Epithelial cell of proximal tubule (primary cell): ENCODE measurements at places on chromosomes 16 and 17.

DNA sequence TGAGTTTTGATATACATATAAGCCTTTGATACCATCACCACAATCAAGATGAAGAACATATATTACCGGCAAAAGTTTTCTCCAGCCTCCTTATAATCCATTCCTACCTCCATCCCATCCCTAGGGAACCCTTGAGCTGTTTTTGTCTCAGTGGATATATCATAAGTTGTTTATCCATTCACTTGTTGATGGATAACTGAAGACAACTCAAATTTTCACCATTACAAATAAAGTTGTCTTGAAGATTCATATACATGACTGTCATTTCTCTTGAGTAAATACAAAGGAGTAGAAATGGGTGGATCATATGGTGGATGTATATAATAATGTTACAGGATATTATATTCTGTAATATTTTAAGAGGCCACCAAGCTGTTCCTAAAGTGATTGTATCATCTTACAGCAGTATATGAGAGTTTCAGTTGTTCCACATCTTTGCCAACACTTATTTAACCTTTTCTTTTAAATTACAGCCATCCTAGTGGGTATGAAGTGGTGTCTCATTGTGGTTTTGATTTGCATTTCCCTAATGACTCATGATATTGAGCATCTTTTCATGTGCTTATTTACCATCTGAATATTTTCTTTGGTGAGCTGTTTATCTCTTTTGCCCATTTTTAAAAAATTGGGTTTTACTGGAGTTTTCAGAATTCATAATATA is 17.4 kb downstream of the NF1 start:
- no peak for DNase-seq

- DNase-seq: no peak
Observed at GRCh38 chr17:10428781-10429180, 7.0 kb upstream of the MYH8 start.

GRCh38 chr17:29622337-29623282 is at the start of gene CORO6:
Gene CORO6 (minus strand): TSS chr17:29622912. CDS start chr17:29621421, 1,491 bp downstream.
- no peak for DNase-seq

GRCh38 chr17:20207262-20207985 is 198.3 kb downstream of the SPECC1 start:
- no peak for DNase-seq

DNA sequence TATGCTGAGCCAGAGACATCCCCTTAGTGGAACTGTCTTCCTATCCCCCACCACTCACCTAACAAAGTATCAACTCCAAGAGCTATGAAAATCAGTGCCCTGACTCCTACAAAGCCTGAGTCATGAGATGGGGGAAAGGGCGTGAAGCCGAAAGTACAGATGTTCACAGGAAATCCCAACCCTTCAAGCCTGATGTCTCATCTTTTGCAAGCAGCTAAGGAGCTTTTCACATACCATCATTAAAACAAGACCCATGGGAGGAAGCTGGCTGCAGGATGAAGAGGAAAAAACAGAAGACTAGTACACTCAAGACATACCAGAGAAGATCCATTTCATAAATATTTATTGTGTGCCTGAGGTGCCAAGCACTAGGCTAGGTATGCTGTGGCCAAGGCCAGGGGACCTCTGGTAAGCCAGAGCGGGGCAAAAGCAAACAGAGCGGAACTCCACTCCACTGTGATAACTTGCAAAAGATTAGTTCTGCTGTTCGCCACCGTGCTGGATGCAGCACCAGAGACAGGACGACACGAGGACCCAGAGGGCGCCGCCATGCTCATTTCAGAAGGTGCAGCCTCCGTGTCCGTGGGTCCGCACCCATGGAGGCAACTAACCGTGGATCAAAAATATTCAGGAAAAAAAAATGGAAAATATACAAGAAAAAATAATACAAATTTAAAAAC is 4.5 kb upstream of the MNT start:
- no peak for DNase-seq

- no peak for DNase-seq
Observed at GRCh38 chr17:72346306-72346705, 225.5 kb downstream of the SOX9 start.

DNA sequence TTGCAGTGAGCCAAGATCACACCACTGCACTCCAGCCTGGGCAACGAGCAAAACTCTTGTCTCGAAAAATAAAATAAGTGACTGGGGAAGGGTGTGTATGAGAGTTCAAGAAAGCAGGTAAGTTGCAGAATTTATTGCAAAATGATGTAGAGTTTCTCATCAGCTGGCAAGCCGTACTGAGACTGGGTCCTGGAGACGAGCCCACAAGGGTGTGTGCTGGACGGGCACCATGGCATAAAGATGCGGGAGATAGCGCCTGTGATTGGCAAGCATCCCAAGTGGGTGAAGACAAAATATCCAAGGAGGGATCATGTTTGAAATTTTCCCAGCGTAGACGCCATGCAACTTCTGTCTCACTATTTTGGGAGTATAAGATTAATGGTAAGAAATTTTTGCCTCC is 59.4 kb downstream of the WNT3 start:
- DNase-seq: no peak

DNA sequence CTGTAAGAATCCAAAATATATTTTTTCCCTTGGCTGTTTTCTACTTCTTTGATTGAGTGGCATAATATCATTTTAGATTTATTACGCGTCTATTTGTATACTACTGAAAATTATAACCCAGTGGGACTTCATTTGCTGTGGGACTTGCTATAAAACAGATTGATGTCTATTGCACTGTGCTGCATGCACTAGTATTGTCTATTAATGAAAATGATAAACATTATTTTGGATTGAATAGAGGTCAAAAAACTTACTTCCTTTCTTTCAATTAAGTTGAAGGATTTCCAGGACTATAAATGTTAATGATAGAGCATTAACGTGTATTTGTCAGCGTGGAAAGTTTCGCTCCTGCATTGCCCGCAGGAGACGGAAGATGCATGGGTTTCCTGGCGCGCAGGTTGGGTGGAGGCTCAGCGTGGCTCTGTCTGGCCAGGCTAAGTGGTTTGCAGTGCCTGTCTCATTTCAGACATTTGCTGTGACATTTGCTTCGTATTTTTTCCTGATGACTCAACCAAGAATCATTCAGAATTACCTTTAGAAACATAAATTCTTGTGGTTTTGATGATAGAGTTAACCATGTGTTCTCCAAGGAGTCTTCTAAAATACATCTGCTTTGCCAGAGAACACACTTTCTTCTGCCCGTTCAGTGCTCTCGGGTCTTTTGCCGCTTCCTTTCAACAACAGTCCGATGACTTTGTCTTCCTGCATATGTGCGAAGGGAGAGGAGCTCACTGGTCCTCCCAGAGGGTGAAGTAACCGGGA is 216.7 kb downstream of the RPTOR start:
- DNase-seq: peak; percentile 13

GRCh38 chr17:45692661-45693060 is 91.5 kb upstream of the CRHR1 start:
- DNase-seq: no peak

DNA sequence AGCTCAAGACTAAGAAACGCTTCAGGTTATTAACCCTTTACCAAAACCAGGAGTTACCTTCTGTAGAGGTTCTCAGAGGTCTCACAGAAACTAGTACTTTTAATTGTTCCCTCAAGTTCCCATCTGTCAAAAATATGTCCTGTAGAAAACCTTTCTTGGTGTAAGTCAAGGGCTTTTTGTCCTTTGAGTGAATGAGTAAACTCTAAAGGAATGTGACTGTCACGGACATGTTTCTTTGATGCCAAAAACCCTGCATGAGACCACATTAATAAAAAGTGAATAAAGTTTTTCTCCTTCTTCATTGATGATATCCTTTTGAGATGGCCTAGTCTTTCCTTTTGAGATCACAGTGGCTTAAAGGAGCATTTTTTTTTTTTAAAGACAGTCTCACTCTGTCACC is 102.9 kb downstream of the NLK start:
- no peak for DNase-seq

- DNase-seq: no peak
Observed at GRCh38 chr16:2786061-2786825, 1.1 kb downstream of the PRSS33 start.

DNA sequence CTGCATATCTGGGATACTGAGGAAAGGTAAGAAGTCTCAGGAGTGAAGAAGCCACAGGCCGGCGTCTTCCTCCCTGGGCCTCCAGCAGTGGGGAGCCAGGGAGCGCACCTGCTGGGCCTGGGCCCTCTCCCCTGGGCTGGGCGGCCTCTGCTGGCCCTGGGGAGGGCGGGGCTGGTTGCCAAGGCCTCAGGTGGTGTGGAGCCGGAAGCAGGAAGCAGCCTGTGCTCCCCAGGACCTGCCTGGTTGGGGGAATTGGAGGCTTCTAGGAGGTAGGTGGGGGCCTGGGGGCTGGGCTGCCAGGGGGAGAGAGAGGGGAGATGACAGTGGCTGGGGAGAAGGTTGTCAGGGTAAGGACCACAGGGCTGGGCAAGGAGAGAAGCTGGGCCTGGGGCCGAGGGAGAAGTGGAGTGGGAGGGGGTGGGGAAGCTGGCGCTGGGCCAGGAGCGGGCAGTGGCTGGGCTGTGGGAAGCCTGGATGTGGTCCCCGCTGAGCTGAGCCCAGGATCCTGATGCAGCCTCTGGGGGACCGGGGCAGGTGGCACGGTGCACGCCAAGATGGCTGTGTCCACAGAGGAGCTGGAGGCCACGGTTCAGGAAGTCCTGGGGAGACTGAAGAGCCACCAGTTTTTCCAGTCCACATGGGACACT is at the start of gene SMIM22:
Gene SMIM22 (plus strand): TSS at position 189 of the 647 bp plus-strand sequence. CDS start 366 bp downstream, at position 555.
- DNase-seq: no peak

- no peak for DNase-seq
Observed at GRCh38 chr17:30926516-30926915, 4.8 kb downstream of the ADAP2 start.

GRCh38 chr16:1909561-1910231 is 8.5 kb downstream of the HS3ST6 start:
- DNase-seq: no peak

GRCh38 chr16:65309354-65309753 is 187.5 kb upstream of the CDH11 start:
- DNase-seq: no peak

- DNase-seq: no peak
Observed at GRCh38 chr17:75308732-75309629, 19.7 kb upstream of the SLC25A19 start.

GRCh38 chr16:81767987-81768592 is 11.0 kb upstream of the PLCG2 start:
- DNase-seq: no peak

DNA sequence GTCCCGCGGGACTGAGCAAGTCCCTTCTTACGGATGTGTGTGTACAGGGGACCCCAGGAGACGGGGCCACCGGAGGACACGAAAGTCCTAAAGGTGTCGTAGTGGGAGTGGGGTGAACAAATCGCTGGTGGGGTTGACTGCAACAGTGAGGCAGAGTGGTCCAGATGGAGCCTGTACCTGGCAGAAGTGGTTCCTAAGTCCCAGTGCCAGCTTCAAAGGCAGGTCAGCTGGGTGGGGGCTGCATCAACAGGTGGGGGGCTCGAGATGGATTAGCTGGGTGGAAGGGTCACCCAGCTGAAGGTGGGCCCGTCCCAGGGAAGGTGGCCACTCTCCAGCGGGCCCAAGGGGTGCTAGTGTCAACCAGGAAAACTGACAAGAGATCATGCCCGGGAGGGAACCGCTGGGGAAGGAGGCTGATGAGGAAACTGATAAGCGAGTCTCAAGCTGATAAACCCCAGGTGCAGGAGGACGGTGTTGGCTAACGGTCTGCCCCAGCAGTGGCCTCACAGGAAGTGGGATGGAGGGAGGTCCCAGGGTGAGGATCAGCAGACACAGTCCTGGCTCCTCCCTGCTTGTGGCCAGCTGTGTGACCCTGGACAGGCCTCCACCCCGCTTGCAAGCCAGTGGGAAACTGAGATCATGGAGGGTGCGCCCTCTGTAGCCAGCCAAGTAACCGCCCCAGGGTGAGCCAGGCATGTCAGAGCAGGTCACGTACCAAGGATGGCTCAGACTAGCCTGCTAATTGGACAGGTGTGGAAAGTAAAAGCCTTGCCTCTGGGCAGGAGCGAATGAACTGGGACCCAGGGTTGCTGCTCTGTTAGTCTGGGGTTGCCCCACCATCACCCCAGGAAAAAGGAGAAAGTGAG is 1.0 kb downstream of the ORAI3 start:
- DNase-seq: peak; percentile 59

GRCh38 chr17:59753522-59754467 is 46.3 kb downstream of the VMP1 start:
- DNase-seq: no peak

DNA sequence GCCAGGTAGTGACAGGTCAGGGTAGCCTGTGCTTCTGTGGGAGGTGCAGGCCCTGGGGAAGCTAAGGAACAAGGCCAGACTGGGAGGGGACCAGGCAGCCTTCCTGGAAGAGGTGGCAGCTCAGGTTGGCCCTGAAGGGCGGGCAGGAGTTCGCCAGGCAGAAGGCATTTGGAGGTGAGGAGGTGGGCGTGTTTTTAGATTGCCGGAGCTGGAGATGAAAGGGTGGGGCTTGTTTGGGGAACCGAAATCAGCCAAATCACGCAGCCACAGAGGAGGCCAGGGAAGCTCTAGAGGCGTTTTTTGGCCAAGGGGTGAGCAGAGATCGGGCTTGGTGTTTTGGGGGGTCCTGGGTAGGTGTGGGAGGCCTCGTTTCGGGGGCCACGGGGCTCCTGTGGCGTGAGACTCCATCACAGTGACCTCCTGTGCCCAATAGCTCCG is 7.6 kb downstream of the ADCY7 start:
- no peak for DNase-seq

GRCh38 chr16:3187798-3188674 is at the start of gene OR1F1:
Gene OR1F1 (plus strand): TSS chr16:3188204.
- no peak for DNase-seq

- no peak for DNase-seq
Observed at GRCh38 chr17:55734128-55734781, 11.6 kb upstream of the TMEM100 start.

DNA sequence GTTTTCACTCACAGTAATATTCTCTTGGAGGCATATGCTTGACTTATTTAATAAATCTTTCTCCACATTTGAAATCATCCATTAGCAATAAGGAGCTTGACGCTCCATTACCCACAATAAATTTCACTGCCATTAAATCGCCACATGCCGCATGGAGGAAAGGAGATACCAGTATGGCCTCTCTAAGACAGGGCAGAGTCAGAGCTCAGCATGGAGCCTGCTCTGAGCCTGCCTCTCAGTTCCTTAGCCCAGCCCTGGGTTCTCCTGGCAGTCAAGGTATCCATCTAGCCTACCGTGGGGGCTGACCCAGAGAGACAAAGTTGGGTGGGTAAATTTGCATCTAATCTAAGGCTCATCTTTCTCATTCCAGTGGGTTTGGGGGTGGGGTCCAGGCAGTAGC is 80.3 kb upstream of the CES5A start:
- no peak for DNase-seq

DNA sequence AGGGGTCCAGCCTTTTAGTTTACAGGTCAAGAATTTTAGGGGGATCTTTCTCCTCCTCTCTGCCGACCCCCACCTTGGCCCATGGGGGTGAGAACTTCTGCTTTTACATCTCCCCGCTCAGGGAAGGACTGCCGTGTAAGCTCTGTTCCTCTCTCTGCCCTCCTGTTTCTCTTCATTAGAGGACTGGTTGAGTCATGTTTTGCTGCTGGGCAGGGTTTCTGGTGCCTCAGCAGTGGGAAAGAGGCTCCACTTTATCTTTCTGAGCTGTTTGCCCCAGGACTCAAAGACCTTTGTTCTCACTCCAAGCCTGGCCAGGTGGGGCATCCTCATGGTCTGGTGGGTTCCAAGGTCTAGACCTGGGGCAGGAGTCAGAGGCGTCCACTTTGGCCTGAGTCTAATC is 93.0 kb downstream of the UTP18 start:
- DNase-seq: no peak
